ENCODE measurements at places on chromosomes 7 and 10. TPM values are rescaled to one million over a fixed set of nuclear protein-coding genes. Genes with fewer than 3 reads are reported as not detected.

Gene KAZALD1
- total RNA-seq = 0.54 TPM

Gene EPHB4
- 442 TPM for total RNA-seq

Gene SLC18A3
- not detected for total RNA-seq

Gene NANOS1
- 0.43 TPM for total RNA-seq

Gene OR9A4
- total RNA-seq = not detected
